ENCODE measurements at places on chromosomes 11 and 22.

- DNase-seq = no peak
Measured at GRCh38 chr11:122307476-122308035, 191.5 kb upstream of the BLID start.

- no peak for DNase-seq
Measured at GRCh38 chr22:31938296-31938695, 6.0 kb upstream of the YWHAH start.

DNA sequence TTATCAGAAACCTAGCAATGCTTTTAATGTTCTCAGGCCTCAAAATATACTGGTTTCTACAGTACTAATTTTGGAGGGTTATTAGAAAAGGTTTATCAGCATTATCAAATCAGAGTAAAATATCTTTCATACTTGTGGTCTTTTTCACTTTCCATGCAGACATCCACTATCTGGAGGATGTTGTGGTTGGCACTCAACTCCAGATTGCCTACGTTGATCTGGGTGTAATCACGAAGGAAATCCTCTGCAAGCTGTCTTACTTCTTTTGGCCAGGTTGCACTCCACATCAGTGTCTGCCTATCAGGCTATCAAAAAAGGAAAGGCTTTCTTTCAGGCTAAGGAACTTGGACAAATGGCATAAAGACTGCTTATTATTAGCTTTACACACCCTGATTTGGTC lies 11.6 kb downstream of the DDX17 start:
- no peak for DNase-seq

GRCh38 chr11:92969634-92970347 lies at the start of gene MTNR1B:
MTNR1B (plus strand) TSS chr11:92969651; CDS start chr11:92969726, 75 bp downstream.
- no peak for DNase-seq

- DNase-seq = no peak
Measured at GRCh38 chr11:86161837-86162236, 82.7 kb upstream of the EED start.
